ENCODE measurements at places on chromosomes 6 and 20.

DNA sequence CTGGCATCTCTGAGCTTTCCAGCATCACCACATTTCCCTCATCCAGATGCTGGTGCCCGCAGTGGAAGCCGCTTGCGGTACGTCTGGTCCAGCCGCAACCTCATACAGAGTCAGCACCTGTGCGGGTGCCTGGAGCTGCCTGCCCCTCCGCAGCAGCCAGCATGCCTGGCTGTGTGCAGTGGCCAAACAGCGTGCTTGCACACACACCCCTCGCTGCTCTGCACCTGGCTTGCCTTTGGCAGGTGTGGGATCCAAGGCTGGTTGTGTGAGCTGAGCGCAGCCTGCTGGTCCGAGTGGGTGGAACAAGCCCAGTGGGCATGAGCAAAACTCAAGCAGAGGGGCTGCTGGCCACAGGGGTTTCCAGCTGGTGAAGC is 3.1 kb upstream of the HINT3 start:
- DNase-seq = no peak

DNA sequence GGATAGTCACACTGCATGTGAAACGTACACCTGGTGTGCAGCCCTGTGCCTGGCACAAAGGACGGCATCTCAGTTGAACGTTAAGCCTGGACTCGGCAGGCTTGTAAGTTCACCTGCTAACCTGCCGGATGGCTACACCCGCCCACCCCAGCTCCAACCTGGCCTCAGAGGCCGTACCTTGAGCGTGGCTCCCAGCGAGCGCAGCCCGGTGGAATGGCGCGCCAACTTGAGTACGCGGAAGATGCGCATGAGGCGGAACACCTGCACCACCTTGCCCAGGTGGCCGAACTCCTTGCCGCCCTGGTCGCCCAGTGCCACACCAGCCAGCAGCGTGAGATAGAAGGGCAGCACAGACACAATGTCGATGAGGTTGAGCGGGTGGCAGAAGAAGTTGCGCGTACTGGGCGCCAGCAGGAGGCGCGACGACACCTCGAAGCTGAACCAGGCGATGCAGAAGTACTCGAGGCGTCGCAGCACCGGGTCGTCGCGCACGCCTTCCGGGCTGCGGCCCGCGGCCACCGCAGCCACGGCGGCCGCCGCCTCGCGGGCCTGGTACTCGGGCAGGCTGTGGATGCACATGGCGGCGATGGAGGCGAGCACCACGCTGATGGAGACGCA is 3.3 kb downstream of the KCNS1 start:
- DNase-seq = no peak

DNA sequence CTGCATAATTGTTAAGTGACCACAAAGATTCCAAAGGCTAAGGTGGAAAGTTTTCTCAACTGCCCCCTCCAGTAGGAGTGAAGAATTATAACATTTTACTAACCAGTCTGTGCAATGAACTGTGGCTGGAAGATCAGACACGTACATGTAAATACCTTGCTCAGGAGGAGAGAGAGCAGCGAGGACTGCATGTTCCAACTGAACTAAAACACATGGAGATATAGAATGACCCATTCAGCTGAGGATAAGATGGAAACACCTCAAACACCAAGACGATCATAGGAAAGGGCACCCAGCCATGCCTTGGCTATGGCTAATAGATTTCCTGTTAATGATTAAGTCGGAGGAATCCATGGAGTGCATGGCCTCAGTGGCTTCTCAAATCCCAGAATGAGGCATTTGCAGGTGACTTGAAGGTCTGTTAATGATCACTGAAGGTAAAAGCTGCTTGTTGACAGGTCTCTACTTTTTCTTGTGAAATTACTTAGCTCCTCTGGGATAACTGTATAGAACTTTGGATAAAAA is 875.6 kb downstream of the TFAP2A start:
- DNase-seq = peak; percentile 96

GRCh38 chr6:55320696-55321086 is 6.6 kb upstream of the GFRAL start:
- no peak for DNase-seq

Data from kidney epithelial cell (primary cell).